ENCODE measurements at places on chromosomes 3 and 15.

GRCh38 chr15:67524235-67524634, 3.3 kb downstream of the C15orf61 start:
- DNase-seq: no peak

DNA sequence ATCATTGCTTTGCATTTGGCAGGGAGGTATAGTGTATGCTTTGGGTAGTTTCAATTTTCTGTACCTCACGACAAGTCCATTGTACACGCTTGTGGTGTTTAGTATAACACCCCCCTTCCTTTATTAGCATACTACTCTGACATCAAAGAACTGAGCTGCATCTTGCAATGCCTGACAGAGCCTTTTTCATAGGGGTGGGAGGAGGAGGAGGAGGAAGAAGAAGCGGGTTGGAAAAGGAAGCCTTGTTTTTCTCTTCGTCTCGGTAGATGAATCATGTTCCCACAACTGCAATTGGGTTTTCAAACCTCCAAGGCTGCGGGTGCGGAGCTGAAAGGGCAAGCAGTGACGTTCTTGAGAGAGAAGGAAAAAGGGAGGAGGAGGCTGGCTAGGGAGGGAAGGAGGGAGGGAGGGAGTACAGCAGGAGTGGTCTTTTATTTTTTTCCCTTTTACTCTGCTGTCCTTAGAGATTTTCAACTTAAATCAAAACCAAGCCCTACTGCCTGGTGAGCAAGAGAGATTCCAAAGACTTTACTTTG, 175.7 kb downstream of the KLHL25 start:
- no peak for DNase-seq

DNA sequence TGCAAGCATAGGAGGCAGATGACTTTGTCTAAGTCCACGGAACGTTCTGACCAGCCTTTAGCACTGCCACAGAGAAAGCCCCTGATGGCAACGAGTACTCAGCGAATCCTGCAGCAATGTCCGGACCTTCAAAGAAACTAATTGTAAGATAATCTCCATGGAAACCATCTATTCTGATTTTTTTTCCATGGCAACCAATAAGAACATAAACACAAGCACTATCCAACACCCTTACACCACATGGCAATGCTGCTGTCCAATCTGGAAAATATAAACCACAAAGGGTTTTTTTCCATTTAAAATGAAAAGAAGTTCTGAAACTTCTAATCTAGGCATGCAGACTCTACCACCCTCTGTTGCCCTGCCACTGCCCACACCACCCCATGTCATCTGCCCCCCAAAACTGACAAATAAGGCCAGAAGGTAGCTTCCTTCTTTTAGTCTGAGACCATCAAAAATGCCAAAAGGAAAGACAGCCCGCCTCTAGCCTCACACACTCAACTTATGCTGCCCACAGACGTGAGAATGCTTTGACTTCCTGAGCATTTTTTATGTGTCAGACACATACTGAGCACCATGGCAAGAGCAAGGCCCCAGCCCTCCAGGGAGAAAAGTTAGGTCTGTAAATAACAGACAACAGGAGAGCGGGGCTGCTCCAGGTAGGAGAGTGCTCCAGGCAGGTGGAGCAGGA, 44.5 kb downstream of the POC1A start:
- no peak for DNase-seq

- DNase-seq: no peak
Measured at GRCh38 chr15:85792912-85793590, 1.7 kb downstream of the KLHL25 start.

- peak; percentile 81 for DNase-seq
Measured at GRCh38 chr3:48194446-48195071, 6.3 kb upstream of the CDC25A start.

DNA sequence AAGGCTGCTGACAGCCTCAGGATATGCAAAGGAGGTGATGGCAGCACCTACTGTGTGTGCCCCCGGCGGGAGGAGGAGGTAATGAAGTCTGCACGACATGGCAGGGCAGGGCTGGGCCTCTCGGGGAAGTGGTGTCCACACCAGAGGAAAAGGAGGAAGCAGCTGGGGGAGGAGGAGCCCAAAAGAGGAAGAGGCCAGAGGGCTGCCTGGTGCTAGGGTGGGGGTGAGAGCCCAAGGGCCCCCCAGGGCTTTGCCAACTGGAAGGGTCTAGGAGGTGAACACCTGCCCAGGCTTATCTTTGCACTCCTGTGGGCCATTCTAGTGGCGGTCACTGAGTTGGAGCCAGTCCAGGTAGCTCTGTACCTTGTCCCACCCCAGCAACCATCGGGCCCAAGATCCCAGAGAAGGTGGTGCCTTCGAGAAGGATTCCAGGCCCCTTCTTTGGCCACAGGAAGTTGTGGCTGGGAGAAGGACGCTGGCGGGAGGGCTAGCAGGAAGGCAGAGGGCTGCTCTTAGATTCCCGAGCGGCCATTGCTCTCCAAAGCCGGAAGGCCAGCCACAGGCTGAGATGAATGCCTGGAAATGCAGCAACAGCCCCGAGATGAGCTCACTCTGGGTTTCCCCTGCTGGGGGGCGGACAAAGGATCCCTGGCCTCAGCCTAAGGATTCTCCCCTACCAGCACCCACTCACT, 7.0 kb downstream of the GNAI2 start:
- no peak for DNase-seq

GRCh38 chr15:70767667-70768066, 4.3 kb upstream of the UACA start:
- DNase-seq: no peak

DNA sequence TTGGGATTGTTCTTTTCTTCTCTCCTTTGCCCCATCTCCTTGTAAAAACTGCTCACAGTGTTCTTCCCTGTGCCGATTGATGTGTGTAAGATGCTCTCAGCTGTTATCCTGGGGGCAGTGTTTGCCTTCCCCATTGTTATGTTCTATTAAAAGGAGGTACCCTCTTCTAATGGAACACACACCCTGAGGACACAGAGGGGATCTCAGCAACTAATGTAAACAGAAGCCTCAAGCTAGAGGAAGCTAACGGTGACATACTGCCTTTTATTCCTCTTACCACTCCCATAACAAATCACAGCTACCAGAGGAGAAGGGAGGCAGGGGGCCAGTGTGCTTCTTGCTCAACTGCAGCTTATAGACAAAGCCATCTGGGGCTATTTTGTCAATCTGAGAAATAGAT, 2.2 kb downstream of the TAGLN3 start:
- no peak for DNase-seq

GRCh38 chr3:69126999-69127398, 4.6 kb upstream of the LMOD3 start:
- DNase-seq: no peak

DNA sequence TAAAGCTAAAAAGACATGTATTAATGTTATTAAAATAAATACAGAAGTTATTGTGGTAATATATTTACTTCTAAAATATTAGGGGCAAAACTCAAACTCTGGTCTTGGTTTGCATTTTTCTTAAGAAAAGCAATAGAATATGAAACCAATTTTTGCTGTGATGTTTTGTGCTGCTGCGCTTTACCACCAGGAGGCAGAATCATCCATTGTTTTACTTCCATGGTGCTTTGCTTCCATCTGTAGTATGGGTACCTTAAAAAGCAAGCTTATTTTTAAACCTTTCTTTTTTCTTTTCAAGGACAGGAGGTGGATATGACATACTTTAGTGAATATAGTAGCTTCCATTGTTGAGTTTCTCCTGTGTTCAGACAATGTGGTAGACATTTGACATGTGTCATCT, 46.6 kb upstream of the MRPL3 start:
- DNase-seq: peak; percentile 8

GRCh38 chr3:168512802-168513201, 417.1 kb upstream of the GOLIM4 start:
- DNase-seq: no peak

GRCh38 chr15:30791239-30792175, 112.2 kb upstream of the FAN1 start:
- peak; percentile 3 for DNase-seq

All from HEK293T (cell line).